Chondrocyte (in vitro differentiated cells): ENCODE measurements at places on chromosomes 7 and 10. TPM values are rescaled to one million over a fixed set of nuclear protein-coding genes. Genes with fewer than 3 reads are reported as not detected.

DNA sequence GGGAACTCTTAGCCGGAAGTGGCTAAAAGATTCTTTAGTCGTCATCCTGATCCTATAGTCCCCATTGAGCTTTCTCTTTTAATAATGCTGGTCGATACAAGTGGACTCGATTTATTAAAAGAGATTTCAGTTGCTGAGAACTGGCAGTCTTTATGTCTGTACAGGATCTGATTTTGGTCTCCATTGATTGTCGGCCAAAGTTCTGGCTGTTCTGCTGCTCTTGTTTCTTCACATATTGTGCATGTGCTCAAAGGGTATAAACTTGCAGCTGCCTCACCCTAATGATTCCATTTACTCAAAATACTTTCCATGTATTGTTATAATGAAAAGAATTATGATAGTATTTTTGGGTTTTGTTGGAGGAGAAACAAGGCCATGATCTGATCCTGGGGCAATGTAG lies 100.7 kb upstream of the CTTNBP2 start:
- DNase-seq: no peak
- no peak overlapping the region for H3K4me3 ChIP-seq
- no peaks in the 10 kb centered on the region for H3K36me3 ChIP-seq

GRCh38 chr7:27759491-27759890 lies 19.5 kb downstream of the TAX1BP1 start:
- no peaks in the 10 kb centered on the region for H3K27me3 ChIP-seq
- H3K4me3 ChIP-seq: no peak overlapping the region
- H3K27ac ChIP-seq: peak overlapping the region; percentile 2
- DNase-seq: no peak

GRCh38 chr7:20503278-20503950 lies 112.1 kb upstream of the ABCB5 start:
- H3K27ac ChIP-seq: no peak overlapping the region
- peaks cover 3% of the 10 kb centered on the region for H3K36me3 ChIP-seq
- no peak overlapping the region for H3K4me3 ChIP-seq
- H3K27me3 ChIP-seq: peaks cover 12% of the 10 kb centered on the region
- DNase-seq: no peak
- H3K4me1 ChIP-seq: no peaks in the 10 kb centered on the region

- no peak overlapping the region for H3K27ac ChIP-seq
- H3K27me3 ChIP-seq: peaks cover 5% of the 10 kb centered on the region
- DNase-seq: no peak
- no peaks in the 10 kb centered on the region for H3K36me3 ChIP-seq
- no peak overlapping the region for H3K4me3 ChIP-seq
These were observed 62.1 kb upstream of the PRKAR2B start for GRCh38 chr7:106982415-106982814.

DNA sequence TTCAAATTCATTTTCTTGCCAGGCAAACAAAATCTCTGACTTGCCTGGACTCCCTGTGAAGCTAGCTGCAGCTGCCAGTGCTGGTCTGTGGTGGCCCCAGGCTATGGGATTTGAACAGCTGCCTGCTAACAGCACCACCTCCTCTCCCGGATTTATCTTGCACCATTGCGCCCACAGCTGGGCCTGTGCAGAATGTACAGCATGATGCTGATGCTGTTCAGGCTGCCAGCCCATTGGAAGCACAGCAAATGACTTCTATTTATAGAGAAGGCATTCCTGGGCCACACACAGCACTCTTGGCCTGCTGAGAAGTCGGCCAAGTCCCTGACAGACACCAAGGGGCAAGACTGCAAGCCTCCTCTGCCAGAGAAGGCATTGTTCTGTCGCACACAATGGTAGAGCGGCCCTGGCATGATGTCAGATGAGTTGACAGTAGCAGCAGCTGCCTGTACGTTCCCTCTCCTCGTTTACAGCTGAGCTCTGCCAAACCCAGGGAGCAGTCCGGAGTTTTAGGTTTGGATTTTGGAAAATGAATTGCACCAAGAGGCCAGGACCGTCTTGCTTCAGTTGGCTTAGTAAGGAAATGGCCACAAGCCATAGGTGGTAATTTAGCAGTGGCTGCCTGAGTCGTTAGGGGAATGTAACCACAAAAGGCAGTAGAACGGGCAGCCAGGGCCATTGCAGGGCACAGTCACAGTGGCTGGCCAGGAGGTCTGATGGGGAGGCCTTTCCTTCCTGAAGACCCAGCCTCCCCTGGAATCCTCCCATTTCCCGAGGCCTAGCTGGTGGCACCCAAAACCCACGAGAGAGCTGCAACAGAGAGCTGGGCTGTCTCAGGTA lies 38.5 kb downstream of the MTURN start:
- H3K27me3 ChIP-seq: no peaks in the 10 kb centered on the region
- no peaks in the 10 kb centered on the region for H3K36me3 ChIP-seq
- peak; percentile 97 for DNase-seq
- peak overlapping the region; percentile 0 for H3K4me3 ChIP-seq
- H3K27ac ChIP-seq: peak overlapping the region; percentile 93

DNA sequence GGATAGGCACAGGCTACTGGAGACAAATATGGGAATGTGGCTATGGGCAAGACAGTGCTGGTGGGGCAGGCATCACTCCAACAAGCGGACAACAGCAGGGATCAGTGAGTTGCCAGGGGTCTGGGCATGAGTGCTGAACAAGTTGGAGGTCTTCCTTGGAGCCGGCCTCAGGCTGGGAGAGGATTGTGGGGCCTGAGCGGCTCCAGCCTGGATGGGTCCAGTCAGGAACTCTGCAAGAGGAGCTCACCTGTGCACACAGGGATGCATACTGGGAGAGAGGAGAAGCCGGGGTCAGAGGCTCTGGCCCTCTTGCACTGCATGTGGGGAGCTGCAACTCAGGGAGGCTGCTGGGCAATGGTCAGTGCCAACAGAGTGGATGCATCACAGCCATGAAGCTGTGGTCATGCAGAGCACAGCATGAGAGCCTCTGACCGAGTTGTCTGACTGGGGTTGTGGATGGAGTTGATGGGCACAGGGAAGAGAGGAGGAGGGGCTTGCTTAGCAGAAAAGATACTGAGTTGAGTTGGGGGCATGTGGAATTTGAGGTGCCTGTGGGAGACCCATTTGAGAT lies 204.0 kb upstream of the ZNF32 start:
- peak; percentile 59 for DNase-seq
- no peaks in the 10 kb centered on the region for H3K36me3 ChIP-seq
- no peak overlapping the region for H3K27ac ChIP-seq
- no peak overlapping the region for H3K4me3 ChIP-seq

- H3K36me3 ChIP-seq: no peaks in the 10 kb centered on the region
- no peaks in the 10 kb centered on the region for H3K4me1 ChIP-seq
- no peak for DNase-seq
- no peak overlapping the region for H3K27ac ChIP-seq
- no peak overlapping the region for H3K4me3 ChIP-seq
These were observed 89.8 kb upstream of the PPP2R2D start for GRCh38 chr10:131810805-131811629.

- peaks cover 6% of the 10 kb centered on the region for H3K36me3 ChIP-seq
- peaks cover 54% of the 10 kb centered on the region for H3K4me1 ChIP-seq
- peak; percentile 86 for DNase-seq
- H3K4me3 ChIP-seq: peak within 1 kb of the TSS; percentile 98
These were observed at the start of gene PLXDC2 for GRCh38 chr10:19816411-19817230. TSS of gene PLXDC2 (plus strand) at chr10:19816432.

GRCh38 chr10:25820874-25821273 lies 113.2 kb upstream of the MYO3A start:
- no peaks in the 10 kb centered on the region for H3K36me3 ChIP-seq
- no peak for DNase-seq
- peaks cover 9% of the 10 kb centered on the region for H3K4me1 ChIP-seq
- H3K27me3 ChIP-seq: no peaks in the 10 kb centered on the region

GRCh38 chr10:5862360-5862961 lies 27.2 kb downstream of the ANKRD16 start:
- DNase-seq: peak; percentile 30
- H3K27ac ChIP-seq: peak overlapping the region; percentile 96
- no peaks in the 10 kb centered on the region for H3K36me3 ChIP-seq
- no peaks in the 10 kb centered on the region for H3K27me3 ChIP-seq

Gene TIMM23B
- 13.1 to 17.6 TPM (median 16.8 TPM) in 3 replicates for total RNA-seq

GRCh38 chr7:143954135-143954534 lies 509 bp upstream of the OR2F1 start:
- no peak for DNase-seq
- H3K27me3 ChIP-seq: peaks cover 14% of the 10 kb centered on the region
- H3K36me3 ChIP-seq: no peaks in the 10 kb centered on the region

DNA sequence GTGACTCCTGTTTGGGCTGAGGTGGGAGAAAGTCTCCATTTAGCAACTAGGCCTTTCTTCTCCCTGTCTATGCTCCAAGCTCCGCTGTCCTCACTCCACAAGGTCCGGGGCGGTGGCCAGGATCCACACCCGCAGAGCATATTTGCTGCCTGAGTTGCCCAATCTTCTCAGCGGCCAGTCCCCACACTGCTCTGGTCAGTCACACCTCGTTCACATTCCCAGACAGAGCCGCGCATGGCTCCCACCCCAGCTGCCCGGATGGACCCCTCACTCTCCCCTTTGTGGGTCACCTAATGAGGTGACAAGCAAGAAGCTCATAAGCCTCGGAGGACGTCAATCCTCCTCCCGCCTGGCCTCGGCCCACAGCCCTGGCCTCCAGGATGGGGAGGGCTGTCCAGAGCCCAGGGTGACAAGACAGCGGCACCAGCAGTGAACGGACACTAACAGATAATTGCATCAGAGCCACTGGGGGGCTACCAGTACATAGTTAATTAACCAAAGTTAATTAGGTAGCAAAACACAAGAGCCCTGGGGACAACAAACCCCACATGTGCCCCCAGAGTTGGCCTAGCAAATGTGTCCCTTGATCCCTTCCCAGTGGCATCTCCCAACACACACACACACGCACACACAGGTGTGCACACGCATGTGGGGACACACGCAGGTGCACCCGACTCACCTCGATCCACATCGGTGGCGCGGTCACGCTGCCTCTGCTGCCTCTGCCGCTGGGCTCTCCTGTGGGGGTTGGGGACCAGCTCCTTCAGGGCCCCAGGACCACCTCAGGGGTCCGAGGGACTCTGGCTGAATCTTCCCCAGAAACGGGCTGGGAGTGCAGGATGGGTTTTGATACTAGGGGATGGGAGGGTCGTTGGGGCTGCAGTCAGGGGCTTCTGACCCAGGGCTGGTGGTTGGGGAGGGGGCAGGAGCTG lies 11.8 kb downstream of the EPHA1 start:
- no peak overlapping the region for H3K4me3 ChIP-seq
- peaks cover 7% of the 10 kb centered on the region for H3K27me3 ChIP-seq
- DNase-seq: no peak
- peaks cover 14% of the 10 kb centered on the region for H3K4me1 ChIP-seq
- no peak overlapping the region for H3K27ac ChIP-seq

GRCh38 chr10:113345826-113346624 lies 206.8 kb upstream of the HABP2 start:
- H3K27ac ChIP-seq: no peak overlapping the region
- H3K4me1 ChIP-seq: peaks cover 4% of the 10 kb centered on the region
- DNase-seq: no peak
- peaks cover 2% of the 10 kb centered on the region for H3K27me3 ChIP-seq

DNA sequence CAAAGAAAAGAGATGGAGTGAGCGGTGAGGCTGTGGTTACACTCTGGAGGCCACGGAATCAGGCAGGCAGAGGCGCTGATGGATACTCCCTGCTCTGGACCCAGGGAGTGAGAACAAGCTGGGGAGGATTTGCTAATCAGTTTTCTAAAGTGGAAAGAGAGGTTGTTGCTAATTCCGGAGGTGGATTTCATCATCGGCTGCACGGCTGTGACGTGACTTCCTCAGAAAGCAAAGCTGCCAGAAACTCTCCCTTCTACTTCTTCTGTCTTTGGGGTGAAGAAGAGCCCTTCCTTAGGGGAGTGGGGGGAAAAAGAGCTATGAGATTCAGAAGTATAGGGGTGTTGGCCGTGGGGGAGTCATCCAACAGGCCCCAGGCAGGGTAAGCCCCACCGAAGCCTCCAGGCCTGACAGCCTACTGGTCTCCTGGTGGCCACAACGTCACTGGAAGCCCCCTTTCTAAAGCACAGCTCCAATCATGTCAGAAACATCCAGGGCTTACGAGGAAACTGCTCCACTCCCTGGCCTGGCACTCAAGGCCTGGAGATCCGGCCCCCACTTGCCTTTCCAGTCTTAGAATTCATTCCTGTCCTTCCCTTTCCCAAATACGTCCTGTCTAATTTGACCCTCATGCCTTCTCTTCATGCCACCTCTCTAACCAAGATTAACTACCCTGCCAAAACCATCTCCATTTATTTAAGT lies 114.5 kb downstream of the HIP1 start:
- no peaks in the 10 kb centered on the region for H3K27me3 ChIP-seq
- no peak overlapping the region for H3K4me3 ChIP-seq
- H3K36me3 ChIP-seq: peaks cover 12% of the 10 kb centered on the region
- peaks cover 34% of the 10 kb centered on the region for H3K4me1 ChIP-seq
- DNase-seq: no peak

DNA sequence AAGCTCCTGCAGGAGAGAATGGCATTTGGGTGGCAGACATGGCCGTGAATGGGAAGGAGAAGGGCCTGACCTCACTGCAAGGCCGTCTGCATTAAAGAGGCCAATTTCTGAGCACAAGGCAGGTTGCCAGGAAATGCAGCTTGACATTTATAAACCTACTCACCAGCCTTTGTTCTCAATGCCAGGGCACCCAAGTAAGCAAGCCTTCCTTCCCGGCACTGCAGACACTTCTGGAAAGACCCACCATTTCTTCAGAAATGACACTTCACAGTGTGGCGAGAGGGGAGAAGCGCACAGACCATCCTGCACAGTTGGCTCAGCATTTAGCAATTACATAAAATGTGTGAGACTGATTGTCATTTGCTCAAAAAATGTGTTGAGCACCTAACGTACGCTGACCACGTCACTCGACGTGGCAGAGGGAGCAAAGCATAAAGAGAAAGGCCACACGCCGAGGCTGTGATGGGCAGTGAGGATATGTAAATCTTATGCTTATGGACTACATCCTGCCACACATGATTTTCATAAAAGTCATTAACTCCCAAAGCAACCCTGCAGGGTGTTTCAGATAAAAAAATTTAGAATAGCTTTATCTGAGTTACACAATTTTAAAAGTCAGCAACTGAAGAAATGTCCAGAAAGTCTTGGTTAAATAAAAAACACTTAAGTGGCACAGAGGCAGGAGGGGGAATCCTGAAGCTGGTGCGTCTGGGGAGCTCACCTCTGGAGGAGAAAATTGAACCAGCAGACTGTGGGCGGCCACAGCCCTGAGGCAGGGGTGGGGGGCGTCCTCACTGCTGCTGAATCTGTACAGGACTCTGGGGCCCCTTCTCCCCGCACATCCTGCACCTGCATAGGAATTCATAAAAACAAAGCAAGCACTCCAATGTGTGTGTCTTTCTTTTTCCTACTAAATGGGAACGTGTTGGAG lies 543.8 kb downstream of the PTPRN2 start:
- DNase-seq: no peak
- no peaks in the 10 kb centered on the region for H3K27me3 ChIP-seq
- H3K27ac ChIP-seq: no peak overlapping the region
- peaks cover 3% of the 10 kb centered on the region for H3K36me3 ChIP-seq
